ENCODE measurements at places on chromosomes 5 and 9.

DNA sequence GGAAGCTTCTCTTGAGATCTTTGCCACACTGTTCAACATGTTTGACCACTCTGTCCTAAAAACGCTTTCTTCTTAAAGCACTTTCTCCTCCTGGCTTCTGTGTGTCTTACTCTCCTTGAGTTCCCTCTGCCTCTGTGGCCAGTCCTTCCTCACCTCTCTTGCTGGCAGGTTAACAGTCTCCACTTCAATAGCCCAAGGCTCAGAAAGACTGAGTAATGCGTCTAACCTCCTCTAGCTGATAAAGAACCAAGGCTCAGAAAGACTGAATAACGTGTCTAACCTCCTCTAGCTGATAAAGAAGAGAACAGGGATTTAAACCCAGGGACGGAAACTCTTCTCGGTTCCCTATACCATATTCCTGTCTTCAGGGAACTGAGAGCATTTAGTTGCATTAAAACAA is 205.2 kb downstream of the AOPEP start:
- no peak for DNase-seq

DNA sequence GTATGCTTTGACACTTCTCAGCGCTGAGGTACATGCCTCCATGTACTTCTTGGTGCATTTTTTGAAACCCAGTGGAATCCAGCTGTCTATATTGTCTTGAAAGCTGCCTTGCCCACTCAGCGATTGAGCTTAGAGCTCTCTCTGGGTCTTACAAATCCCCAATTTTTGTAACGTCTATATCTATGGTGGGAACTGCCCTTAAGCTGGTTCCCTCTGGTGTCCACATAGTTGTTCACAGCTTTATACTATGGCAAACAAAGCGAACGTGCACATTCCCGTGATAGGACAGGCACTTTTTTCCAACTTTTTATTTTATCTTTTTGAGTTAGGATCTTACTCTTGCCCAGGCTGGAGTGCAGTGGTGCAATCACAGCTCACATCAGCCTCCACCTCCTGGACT is 20.9 kb downstream of the CDHR2 start:
- DNase-seq = peak; percentile 54

DNA sequence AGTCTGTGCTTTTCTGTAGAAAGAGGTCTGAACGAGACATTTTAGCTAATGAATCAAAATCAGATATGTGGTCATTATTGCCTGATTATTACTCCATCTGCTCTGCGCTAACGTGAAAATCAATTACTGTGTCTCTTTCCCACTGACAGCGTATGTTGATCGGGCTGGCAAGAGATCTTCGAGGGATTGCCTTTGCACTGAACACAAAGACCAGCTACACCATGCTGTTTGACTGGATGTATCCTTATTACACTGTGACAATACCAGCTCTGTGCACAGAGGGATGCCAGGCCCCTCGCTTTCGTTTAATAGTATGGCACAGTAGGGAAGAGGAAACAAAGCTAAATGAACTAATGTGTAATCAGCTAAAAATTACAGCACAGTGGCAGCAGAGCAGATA is 103.7 kb upstream of the TLX3 start:
- no peak for DNase-seq

GRCh38 chr5:36026706-36027465 is 35.7 kb upstream of the UGT3A1 start:
- no peak for DNase-seq

DNA sequence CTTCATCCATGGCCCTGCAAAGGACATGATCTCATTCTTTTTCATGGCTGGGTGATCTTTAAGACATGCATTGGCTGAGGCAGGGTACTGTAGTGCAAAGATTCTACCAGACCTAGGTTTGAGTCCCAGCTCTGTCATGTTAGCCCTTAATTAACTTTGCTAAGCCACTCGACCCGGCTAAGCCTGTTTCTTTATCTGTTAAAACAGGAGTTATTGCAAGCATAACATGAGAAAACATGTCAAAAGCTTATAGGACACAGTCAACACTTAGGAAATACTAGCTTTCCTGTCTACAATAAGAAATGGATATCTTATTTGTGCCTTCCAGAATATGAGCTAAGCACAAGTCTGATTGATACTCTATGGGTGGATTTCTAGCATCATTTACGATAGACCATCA is 92.6 kb downstream of the RASEF start:
- no peak for DNase-seq
